ENCODE measurements at places on chromosomes 5 and 9. TPM values are rescaled to one million over a fixed set of nuclear protein-coding genes. Genes with fewer than 3 reads are reported as not detected.

DNA sequence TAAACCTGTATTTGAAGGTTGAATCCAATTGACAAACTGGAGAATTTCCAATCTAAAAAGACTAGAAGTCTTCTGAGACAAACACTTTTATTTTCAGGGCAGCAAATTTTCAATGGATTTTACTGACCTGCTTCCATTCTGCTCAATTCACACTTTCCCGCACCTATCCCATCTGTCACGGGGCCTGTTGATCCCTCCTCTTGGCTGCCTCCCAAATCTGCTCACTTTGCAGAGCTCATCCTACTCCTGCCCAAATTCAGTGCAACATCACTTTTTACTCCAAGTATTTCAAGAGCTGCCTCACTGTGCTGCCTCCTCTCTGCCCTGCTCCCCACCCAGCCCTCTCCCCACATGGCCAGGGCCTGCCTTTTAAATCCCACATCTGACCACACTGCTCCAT, 35.1 kb downstream of the GOLM1 start:
- no peaks in the 10 kb centered on the region for H3K4me1 ChIP-seq

- H3K4me1 ChIP-seq: peaks cover 37% of the 10 kb centered on the region
- H3K27ac ChIP-seq: no peak overlapping the region
- no peak for DNase-seq
- H3K4me3 ChIP-seq: no peak overlapping the region
- no peaks in the 10 kb centered on the region for H3K36me3 ChIP-seq
Observed at GRCh38 chr5:137231540-137231939, 267.6 kb downstream of the SPOCK1 start.

GRCh38 chr5:133266527-133266878, 214.7 kb downstream of the HSPA4 start:
- DNase-seq: no peak
- H3K27me3 ChIP-seq: peaks cover 34% of the 10 kb centered on the region
- H3K4me1 ChIP-seq: no peaks in the 10 kb centered on the region
- H3K36me3 ChIP-seq: no peaks in the 10 kb centered on the region
- H3K27ac ChIP-seq: no peak overlapping the region
- H3K4me3 ChIP-seq: no peak overlapping the region

- no peaks in the 10 kb centered on the region for H3K36me3 ChIP-seq
- peak overlapping the region; percentile 66 for H3K27ac ChIP-seq
- no peaks in the 10 kb centered on the region for H3K27me3 ChIP-seq
- DNase-seq: no peak
- H3K4me1 ChIP-seq: peaks cover 30% of the 10 kb centered on the region
Observed at GRCh38 chr5:87242242-87242641, 25.4 kb upstream of the RASA1 start.

- no peak overlapping the region for H3K4me3 ChIP-seq
- no peak for DNase-seq
- peaks cover 43% of the 10 kb centered on the region for H3K36me3 ChIP-seq
- H3K27me3 ChIP-seq: no peaks in the 10 kb centered on the region
- H3K27ac ChIP-seq: no peak overlapping the region
Observed at GRCh38 chr9:132698989-132699388, 28.7 kb downstream of the GTF3C4 start.

BTNL3 gene
- total RNA-seq: not detected

PROP1 gene
- total RNA-seq: not detected

GRCh38 chr9:88936132-88936531, 55.1 kb upstream of the S1PR3 start:
- H3K27ac ChIP-seq: no peak overlapping the region
- H3K27me3 ChIP-seq: peaks cover 14% of the 10 kb centered on the region
- no peaks in the 10 kb centered on the region for H3K36me3 ChIP-seq
- H3K4me3 ChIP-seq: no peak overlapping the region
- no peaks in the 10 kb centered on the region for H3K4me1 ChIP-seq

FOXD4L4 gene
- total RNA-seq: not detected

GRCh38 chr9:129250786-129251185, 72.7 kb upstream of the IER5L start:
- H3K4me1 ChIP-seq: peaks cover 9% of the 10 kb centered on the region
- no peaks in the 10 kb centered on the region for H3K36me3 ChIP-seq
- H3K4me3 ChIP-seq: no peak overlapping the region
- peak; percentile 36 for DNase-seq

GRCh38 chr5:57989378-57989777, 470.5 kb downstream of the PLK2 start:
- DNase-seq: no peak
- H3K4me1 ChIP-seq: peaks cover 28% of the 10 kb centered on the region
- no peaks in the 10 kb centered on the region for H3K36me3 ChIP-seq

FGD3 gene
- total RNA-seq: not detected

- no peak overlapping the region for H3K4me3 ChIP-seq
- peak overlapping the region; percentile 26 for H3K27ac ChIP-seq
- H3K36me3 ChIP-seq: peaks cover 14% of the 10 kb centered on the region
- peaks cover 3% of the 10 kb centered on the region for H3K27me3 ChIP-seq
- peak; percentile 25 for DNase-seq
- no peaks in the 10 kb centered on the region for H3K4me1 ChIP-seq
Observed at GRCh38 chr9:133103183-133103986, 17.7 kb downstream of the RALGDS start.

Measured in HFFc6 (cell line).